ENCODE measurements at places on chromosomes 11 and 22.

GRCh38 chr11:16632295-16633200, 105.9 kb upstream of the C11orf58 start:
- DNase-seq, result no peak

GRCh38 chr11:132898676-132899075, 633.6 kb downstream of the OPCML start:
- no peak for DNase-seq

- no peak for DNase-seq
These were observed 3.5 kb downstream of the RHOD start for GRCh38 chr11:67060111-67060522.

DNA sequence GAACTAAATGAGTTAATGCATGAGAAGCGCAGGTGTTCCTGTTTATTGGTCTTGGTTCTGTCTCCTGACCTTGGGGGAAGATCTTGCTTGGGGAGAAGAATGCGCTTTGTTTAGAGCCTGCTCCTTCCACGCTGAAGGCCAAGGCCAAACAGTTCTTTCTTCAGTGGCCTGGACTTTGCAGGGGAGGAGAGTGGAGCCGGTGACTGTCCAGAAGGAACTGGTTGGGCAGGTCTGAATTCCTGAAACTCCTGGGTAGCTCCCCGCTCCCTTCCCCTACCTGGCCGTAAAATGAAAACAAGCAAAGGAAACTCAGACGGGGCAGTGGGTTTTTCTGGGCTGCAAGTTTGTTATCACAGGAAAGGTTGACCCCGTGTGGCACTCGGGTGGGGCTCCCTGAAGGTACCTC, 3.6 kb downstream of the ARHGAP8 start:
- no peak for DNase-seq

DNA sequence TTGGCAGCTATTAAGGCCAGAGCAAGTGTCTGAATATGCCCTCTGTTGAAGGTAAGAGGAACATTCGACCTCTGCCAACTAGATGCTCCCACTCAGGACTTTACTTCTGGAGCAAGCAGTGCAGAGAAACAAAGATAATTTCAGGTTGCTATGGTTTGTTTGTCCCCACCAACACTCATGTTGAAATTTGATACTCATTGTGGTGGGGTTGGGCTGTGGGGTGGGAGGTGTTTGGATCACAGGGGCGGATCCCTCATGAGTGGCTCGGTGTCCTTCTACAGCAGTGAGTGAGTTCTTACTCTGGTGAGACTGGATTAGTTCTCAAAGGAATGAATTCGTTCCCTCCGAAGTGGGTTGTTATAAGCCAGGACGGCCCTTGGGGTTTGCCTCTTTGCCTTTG, 12.0 kb downstream of the OR8A1 start:
- DNase-seq, result no peak

DNA sequence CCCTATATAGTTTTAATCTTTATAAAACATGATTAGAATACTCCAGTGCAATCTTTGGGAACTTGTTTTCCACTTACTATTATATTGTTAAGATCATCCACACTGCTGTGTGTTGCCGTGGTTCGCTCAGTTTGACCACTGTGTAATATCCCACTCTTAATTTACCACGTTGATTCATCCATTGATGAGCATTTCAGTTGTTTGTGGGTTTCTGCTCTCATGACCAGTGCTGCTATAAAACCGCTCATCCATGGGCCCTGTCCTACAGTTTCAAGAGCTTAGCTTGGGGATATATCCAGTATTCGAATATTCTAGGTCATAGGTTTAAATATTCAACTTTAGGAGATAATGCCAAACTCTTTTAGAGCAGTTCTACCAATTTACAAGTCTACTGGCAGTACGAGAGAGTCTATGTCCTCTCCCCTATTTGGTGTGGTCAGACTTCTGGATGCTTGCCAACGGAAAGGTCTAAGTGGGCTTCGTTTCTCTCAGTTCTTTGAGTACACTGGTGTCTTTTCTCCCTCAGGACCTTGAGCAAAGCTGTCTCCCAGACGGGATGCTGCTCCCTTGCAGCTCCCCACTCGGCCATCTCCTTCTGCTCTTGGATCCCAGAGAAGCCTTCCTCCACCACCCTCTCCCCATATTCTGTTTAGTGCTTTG, 94.9 kb upstream of the ALX4 start:
- no peak for DNase-seq

DNA sequence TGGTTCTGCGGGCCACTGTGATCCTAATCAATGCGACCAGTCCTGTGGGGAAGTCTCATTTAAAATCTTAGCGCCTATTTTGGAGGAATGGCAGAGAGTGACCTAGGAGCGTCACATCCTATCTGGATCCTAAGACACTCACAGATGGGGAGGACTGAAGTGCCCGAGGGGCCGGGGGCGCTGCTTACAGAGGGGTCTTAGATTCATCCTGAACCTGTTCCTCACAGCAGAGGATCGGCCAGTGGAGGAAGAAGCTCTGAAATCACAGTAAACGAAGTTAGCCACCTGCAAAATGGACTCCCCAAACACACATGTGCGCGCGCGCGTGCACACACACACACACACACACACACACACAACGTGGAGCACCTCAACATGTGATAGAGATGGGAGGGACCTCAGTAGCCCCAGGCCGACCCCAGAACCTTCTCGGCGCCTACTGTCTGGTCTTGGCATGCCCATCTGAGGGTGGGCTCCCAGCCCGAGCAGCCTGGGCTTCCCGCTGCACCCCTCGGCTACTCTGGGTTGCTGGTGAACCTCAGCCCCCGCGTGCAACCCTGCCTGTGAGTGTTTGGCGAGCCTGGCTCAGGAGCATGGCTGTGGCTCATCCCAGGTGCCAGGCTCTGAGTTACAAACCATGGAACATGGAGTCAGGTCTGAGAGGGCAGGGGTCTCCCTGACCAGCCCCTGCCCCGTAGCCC, 613.3 kb downstream of the TBC1D22A start:
- no peak for DNase-seq

GRCh38 chr11:125404811-125405790, 91.0 kb downstream of the FEZ1 start:
- DNase-seq, result peak; percentile 9

DNA sequence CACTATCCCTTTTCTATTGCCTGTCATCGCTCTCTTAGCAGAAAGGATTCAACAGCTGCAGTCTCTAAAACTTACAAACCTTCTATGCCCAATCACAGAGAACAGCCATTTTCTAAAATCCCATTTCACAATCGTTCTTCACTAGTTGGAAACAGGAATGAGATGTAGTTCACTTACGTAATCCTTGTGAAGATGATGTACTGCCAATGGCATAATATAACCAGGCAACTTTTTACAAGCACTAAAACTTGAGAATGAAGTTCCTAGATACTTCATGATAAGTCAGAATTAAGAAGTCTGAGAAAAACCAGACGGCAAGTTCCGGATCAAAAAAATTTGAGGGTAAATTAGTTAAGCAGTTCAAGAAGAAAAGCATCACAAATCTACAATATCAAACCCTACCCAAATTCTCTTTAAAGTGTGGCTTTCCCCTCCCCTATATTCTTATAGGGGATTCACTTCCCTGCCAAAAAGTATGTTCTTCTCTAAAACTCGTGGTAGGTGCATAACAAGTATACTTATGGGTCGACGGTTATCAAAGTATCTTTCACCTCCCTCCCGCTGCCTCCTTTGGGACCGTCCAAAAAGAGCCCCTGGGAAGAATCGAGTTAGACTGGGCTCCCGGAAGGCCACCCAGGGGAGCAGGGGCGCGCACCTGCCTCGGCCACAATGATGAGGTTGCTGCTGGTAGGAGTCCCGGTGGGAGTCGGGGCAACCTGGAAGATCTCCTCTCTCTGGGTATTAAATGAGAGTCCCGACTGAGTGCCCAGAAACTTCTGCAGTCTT, 666 bp downstream of the MSANTD4 start:
- no peak for DNase-seq

All from T-helper 2 cell (primary cell).